ENCODE measurements at places on chromosomes 1 and 21. TPM values are rescaled to one million over a fixed set of nuclear protein-coding genes. Genes with fewer than 3 reads are reported as not detected.

Gene ZMYND12
- total RNA-seq: 1.1 TPM

Gene HMCN1
- total RNA-seq: 0.06 TPM

Gene ACTL8
- total RNA-seq: not detected

Gene MRAP
- not detected for total RNA-seq

Gene RASSF5
- 216 TPM for total RNA-seq

Gene KRTAP19-1
- not detected for total RNA-seq

Gene ETV3L
- not detected for total RNA-seq

Gene PGM1
- total RNA-seq: 32.8 TPM

Gene C1QB
- not detected for total RNA-seq

Gene ESRRG
- not detected for total RNA-seq

Gene TNNI3K
- total RNA-seq: not detected

Gene APCS
- not detected for total RNA-seq

Gene FAM3B
- not detected for total RNA-seq

Gene INKA2
- total RNA-seq: 1.9 TPM

Gene COL6A2
- 17.9 TPM for total RNA-seq

Gene RIPK4
- total RNA-seq: not detected

Gene TAL1
- total RNA-seq: not detected

Gene PLA2G4A
- total RNA-seq: 2.0 TPM

Gene UBE2U
- total RNA-seq: not detected

Gene GUCA2A
- total RNA-seq: not detected

Gene OR2W3
- total RNA-seq: not detected

Gene DENND4B
- total RNA-seq: 173 TPM

Gene HLX
- not detected for total RNA-seq

Gene DNALI1
- total RNA-seq: 0.26 TPM

Gene SIPA1L2
- 0.41 TPM for total RNA-seq

Gene CHIT1
- 0.94 TPM for total RNA-seq

Gene TDRKH
- 17.1 TPM for total RNA-seq

Gene ATXN7L2
- 10.4 TPM for total RNA-seq

Gene DNAI4
- total RNA-seq: 0.80 TPM

Gene GPATCH3
- 15.0 TPM for total RNA-seq

Gene TMIGD3
- total RNA-seq: 0.23 TPM

Gene HPDL
- total RNA-seq: 23.4 TPM

Gene SERPINC1
- total RNA-seq: not detected

Gene PRAMEF2
- total RNA-seq: not detected

Gene BCAS2
- 36.3 TPM for total RNA-seq

Gene PTAFR
- total RNA-seq: 0.30 TPM

Gene SH2D1B
- not detected for total RNA-seq

Gene EDARADD
- total RNA-seq: 3.7 TPM

Gene IL19
- not detected for total RNA-seq

Gene COL9A2
- 8.3 TPM for total RNA-seq

Gene ELAPOR1
- total RNA-seq: 11.9 TPM

Gene EFNA3
- total RNA-seq: 1.9 TPM

Gene NECTIN4
- 0.12 TPM for total RNA-seq

Gene CLDN14
- not detected for total RNA-seq

Gene NT5C1A
- total RNA-seq: not detected

Gene CRNN
- total RNA-seq: not detected

Gene BCL2L15
- 2.1 TPM for total RNA-seq

Gene AGO1
- 29.3 TPM for total RNA-seq

Gene RGS13
- total RNA-seq: 0.12 TPM

Gene GGPS1
- total RNA-seq: 23.9 TPM

Gene AURKAIP1
- total RNA-seq: 139 TPM

Gene DENND2D
- 209 TPM for total RNA-seq

Gene MIXL1
- total RNA-seq: not detected

Gene TDRD10
- not detected for total RNA-seq

Gene TNFRSF18
- 156 TPM for total RNA-seq
